ENCODE measurements at places on chromosomes 6 and 20.

DNA sequence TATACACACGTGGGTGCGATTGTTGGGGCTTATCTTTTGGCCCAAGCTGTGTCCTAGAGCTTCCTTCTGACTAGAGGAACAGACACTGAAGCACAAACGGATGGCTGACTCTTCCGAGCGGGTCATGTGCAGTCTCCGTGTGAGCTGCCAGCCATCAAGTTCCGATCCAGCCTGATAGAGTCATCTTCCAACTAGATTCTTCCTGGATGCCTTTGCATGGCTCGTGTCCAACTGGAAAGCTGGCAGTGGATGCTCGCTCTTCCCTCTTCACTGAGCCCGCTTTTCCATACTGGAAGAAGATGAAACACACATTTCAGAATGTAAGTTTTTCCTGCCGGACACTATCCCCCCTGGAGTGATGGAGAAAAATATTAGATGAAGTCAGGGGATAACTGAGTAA, 148.1 kb downstream of the SCML4 start:
- DNase-seq = no peak

DNA sequence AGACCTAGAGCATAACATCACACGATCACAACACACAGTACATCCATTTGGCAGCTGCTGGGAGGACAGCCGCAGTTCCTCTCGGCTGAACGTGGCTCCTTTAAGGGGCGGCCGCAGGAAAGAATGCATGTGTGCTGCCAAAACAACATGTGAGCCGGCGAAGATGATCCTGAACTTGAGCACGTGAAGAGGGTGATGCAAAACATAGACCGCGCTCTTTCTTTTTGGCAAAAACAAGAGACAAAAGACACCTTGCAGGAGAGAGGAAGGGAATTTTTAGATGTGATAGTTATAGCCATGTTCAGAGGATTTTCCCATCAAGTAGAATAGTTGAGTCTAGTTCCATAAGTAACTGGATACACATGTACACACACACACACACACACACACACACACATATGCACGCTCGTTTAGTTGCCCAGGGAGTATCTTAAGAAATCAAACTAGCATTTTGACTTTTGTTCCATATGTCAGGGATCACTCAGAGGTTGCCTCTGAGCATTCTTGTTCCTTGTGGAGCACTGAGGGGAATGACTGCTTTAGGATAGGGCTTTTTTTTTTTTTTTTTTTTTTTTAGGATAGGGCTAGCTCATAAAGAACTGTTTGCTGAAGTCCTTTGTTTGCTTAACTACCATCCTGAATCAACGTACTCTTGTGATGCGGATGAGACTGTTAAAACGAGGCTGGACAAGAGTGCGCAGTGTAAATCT, 21.7 kb upstream of the RANBP9 start:
- DNase-seq = no peak

DNA sequence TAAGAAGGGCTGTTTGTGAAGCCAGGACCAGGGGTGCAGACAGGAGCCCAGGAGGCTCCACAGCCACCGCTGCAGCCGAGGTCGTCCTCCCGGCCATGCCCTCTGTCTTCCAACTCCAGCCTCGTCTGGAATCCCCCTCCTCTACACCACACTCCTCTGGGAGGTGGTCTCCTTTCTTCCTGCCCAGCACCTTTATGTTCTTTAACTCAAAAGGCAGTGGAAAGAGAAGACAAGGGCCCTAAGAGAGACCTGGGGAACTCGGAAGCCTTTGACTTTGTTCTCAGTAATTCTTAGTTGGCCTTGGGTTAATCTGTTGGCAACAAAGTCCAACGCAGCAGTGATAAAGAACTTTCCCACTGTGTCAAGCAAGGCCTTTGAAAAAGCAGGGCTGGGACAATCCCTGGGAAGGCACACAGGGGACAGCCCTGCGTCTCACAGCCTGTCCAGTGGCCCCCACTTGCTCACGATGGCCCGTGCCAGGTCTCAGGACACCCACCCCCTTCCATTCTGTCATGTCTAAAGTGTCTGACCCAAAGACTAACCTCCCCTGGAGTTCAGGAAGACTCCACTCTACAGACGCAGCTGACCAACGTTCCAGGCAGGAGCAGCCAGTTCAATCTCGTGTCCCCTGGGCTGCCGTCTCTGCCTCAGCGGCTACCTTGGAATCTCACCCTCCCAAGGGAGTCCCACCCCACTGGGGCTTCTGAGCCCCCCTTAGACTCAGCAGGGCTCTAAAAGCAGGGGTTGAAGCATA, 42.8 kb upstream of the FAM50B start:
- DNase-seq = no peak

GRCh38 chr20:20680991-20681508, 31.4 kb downstream of the RALGAPA2 start:
- DNase-seq = no peak

- no peak for DNase-seq
These were observed 179.4 kb downstream of the ASCC3 start for GRCh38 chr6:100701728-100702127.

DNA sequence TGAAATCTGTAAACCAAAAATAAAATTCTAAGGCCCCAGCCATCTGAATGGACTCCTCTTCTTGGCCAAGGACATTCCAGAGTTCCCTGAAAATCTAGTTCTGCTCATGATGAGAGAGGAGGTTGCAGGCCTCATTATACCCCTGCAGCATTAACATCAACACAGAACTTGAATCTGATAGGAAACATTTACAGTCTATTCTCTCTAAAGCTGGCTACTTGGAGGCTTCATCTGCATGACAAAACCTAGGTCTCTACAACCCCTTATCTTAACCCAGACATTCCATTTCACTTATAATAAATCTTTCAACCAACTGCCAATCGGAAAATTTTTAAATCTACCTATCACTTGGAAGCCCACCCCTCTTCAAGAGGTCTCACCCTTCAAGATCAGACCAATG, 15.7 kb downstream of the RTN4IP1 start:
- DNase-seq = no peak

- DNase-seq = no peak
These were observed 44.0 kb downstream of the UST start for GRCh38 chr6:148790817-148791216.

GRCh38 chr20:23379772-23380171, 17.8 kb downstream of the GZF1 start:
- no peak for DNase-seq

DNA sequence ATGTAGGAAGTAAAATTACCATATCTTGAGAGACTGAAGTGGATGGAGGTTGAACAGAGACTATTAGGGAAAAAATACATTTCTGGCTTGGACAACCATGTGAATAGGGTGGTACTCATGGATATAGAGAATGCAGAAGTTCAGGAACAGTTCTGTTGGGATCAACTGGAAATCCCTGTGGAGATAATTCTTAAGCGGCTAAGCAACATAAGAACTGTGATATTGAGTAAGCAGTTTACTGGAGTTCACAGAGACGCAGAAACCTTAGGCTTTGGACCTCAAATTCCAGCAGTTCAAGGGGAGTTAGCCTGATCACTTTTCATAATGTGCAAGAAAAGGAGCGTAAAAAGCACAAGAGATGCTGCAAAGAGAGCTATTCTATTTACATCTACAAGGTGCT, 23.6 kb upstream of the SLC17A4 start:
- no peak for DNase-seq
